ENCODE measurements at places on chromosomes 12 and 14.

DNA sequence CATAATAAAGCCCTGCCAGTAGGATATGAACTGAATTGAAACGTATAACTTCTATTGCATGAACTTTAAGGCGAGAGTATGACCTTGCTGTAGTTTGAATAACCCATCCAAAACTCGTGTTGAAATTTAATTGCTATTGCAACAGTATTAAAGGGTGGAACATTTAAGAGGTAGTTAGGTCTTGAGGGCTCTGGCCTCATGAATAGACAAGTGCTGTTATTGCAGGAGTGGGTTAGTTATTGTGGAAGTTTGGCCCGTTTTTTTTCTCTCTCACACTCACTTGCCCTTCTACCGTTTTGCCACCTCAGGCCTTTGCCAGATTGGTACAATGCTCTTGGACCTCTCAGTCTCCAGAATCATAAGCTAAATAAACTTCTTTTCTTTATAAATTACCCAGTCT lies 473.7 kb upstream of the SYT1 start:
- H3K27me3 ChIP-seq: no peaks in the 10 kb centered on the region
- no peaks in the 10 kb centered on the region for H3K36me3 ChIP-seq
- H3K4me1 ChIP-seq: no peaks in the 10 kb centered on the region
- H3K4me3 ChIP-seq: no peak overlapping the region
- no peak overlapping the region for H3K27ac ChIP-seq

GRCh38 chr12:48189331-48190125 lies 6.1 kb downstream of the CCDC184 start:
- H3K4me3 ChIP-seq: no peak overlapping the region
- H3K27me3 ChIP-seq: peaks cover 41% of the 10 kb centered on the region
- DNase-seq: peak; percentile 100
- H3K27ac ChIP-seq: no peak overlapping the region
- no peaks in the 10 kb centered on the region for H3K36me3 ChIP-seq

GRCh38 chr14:87873741-87874140 lies 119.2 kb downstream of the GALC start:
- H3K27me3 ChIP-seq: no peaks in the 10 kb centered on the region
- H3K27ac ChIP-seq: no peak overlapping the region
- H3K36me3 ChIP-seq: no peaks in the 10 kb centered on the region
- no peak for DNase-seq

DNA sequence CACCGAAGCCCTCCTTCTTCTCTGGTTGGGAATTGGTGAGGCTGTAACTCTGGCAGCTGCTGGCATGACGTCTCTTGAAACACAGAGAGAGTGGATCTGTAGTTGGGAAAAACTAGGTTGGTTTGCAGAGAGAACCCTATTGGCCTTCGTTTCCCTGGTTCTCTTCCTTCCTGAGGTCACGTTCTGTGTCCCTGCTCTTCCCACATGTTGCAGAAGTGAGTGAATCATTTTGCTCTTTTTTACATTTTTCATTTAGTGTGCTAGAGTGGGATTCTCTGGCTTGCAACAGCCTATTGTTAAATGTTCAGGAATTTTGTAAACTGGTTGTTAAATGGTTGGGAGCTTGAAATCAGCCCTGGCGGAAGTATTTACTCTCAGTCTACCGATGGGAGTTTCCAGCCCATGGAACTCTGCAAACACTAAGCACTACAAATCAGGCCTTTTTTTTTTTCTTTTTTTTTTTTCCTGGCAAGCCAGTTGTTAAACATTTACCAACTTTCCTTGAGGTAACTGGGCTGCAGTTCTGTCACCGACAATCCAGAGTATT lies 26.8 kb upstream of the CKAP4 start:
- no peak overlapping the region for H3K4me3 ChIP-seq
- H3K27ac ChIP-seq: no peak overlapping the region
- no peaks in the 10 kb centered on the region for H3K27me3 ChIP-seq
- DNase-seq: no peak

- H3K36me3 ChIP-seq: no peaks in the 10 kb centered on the region
- no peak for DNase-seq
- no peak overlapping the region for H3K27ac ChIP-seq
- H3K27me3 ChIP-seq: no peaks in the 10 kb centered on the region
Observed at GRCh38 chr14:89491711-89492381, 74.8 kb upstream of the FOXN3 start.

DNA sequence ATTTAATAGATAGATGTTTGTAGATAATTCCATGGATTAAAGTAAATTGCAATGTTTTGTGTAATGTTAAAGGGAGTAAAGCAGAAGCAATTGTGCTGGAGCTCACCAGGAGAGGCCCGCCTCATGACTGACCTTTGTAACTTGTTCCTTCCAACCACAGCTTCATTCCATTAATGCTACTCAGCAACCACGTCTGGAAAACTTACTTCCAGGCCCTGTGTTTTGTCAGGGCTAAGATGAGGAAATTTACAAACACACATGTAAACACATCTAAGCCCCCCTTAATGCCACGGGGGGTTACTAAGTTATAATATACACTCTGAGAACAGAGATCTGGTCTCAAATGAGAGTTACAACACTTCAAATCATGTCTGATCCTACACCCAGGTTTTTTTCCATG lies 12.4 kb downstream of the LUM start:
- H3K4me1 ChIP-seq: peaks cover 48% of the 10 kb centered on the region
- peak overlapping the region; percentile 78 for H3K27ac ChIP-seq
- peaks cover 30% of the 10 kb centered on the region for H3K36me3 ChIP-seq
- peak; percentile 100 for DNase-seq

DNA sequence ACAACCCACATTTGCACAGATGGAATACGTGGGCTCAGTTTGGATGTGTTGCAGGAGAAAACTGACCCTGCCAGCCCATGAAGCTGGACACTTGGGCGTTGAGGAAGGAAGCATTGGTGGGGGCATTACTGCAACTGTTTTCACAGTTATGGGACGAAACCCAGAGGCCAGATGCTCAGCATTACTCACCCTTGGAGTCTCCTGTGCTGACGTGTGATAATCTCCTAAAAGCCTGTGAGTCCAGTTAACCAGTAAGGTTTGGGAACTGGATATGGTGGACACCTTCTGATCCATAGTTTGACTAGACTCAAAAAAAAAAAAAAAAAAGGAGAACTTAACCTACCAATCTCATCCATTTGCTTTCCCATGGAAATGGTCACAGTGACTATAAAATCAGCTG lies 52.8 kb upstream of the EGLN3 start:
- H3K4me1 ChIP-seq: no peaks in the 10 kb centered on the region
- no peak overlapping the region for H3K4me3 ChIP-seq
- H3K27ac ChIP-seq: no peak overlapping the region
- H3K36me3 ChIP-seq: no peaks in the 10 kb centered on the region
- DNase-seq: no peak

DNA sequence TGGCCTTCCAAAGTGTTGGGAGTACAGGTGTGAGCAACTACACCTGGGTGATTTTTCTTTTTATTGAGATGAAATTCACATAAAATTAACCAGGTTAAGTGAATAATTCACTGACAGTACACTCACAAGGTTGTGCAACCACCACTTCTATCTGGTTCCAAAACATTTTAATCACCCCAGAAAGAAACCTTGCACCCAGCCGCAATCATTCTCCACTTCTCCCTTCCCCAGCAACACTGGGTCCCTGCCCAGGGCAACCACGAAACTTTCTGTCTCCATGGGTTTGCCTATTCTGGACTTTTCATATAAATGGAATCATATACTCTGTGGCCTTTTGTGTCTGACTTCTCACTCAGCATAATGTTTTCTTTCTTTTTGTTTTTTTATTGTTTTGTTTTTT lies 26.3 kb upstream of the MLXIP start:
- DNase-seq: no peak
- H3K4me1 ChIP-seq: peaks cover 13% of the 10 kb centered on the region
- no peaks in the 10 kb centered on the region for H3K27me3 ChIP-seq
- peaks cover 9% of the 10 kb centered on the region for H3K36me3 ChIP-seq
- no peak overlapping the region for H3K4me3 ChIP-seq
- H3K27ac ChIP-seq: no peak overlapping the region

- no peaks in the 10 kb centered on the region for H3K4me1 ChIP-seq
- no peak overlapping the region for H3K4me3 ChIP-seq
- no peak overlapping the region for H3K27ac ChIP-seq
Observed at GRCh38 chr12:95522692-95523091, 28.6 kb downstream of the USP44 start.

GRCh38 chr14:71150737-71151136 lies 243.5 kb downstream of the PCNX1 start:
- H3K27me3 ChIP-seq: no peaks in the 10 kb centered on the region
- H3K4me1 ChIP-seq: no peaks in the 10 kb centered on the region
- H3K36me3 ChIP-seq: no peaks in the 10 kb centered on the region
- no peak overlapping the region for H3K4me3 ChIP-seq

DNA sequence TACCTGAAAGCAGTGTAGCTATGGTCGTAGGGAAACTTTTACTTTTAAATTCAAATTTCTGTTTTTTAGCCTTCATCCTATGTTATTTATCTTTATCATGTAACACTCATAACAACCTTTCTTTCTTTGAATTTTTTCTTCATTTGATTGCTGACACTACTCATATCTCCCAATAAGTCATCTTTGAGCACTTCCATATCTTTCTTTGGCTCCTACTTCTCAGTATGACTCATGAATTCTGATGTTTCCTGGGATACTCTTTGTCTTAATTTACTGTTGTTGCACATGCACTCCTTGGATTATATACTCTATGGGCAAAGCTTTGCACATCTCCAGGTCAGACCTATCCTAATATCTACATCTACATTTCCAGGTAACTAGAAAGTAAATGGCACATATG lies 18.1 kb upstream of the IAPP start:
- no peaks in the 10 kb centered on the region for H3K27me3 ChIP-seq
- no peaks in the 10 kb centered on the region for H3K4me1 ChIP-seq
- H3K36me3 ChIP-seq: no peaks in the 10 kb centered on the region
- no peak for DNase-seq

DNA sequence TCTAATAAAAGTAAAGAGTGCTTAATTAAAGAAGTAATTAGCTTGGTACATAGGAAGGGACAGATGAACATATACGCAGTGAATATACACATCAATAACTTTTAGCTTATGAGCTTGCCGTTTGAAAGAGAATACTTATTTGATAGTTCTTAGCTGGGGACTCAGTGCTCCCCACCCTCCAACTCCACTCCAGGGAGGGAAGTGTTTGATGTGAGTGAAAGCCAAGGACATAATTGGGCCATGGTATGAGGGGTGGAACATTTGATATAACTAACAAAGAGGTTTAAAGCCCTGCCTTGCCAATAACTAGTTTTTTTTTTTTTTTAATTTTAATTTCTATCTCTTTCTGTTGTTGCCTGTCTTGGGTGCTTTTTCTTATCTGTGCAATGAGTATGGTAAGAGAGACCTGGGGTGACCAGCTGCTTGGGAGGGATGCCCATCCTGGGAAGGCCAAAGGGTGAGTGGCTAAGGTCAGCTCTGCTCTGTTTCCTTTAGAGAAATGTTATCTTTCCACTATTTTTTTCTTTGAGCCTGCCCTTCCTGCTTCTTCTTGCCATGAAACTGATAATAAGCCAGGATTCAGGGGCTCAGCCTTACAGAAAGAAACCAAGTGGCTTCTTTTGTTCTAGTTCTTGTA lies 132.8 kb upstream of the CPSF6 start:
- DNase-seq: no peak
- H3K4me1 ChIP-seq: peaks cover 1% of the 10 kb centered on the region
- H3K4me3 ChIP-seq: no peak overlapping the region
- no peaks in the 10 kb centered on the region for H3K36me3 ChIP-seq
- no peak overlapping the region for H3K27ac ChIP-seq

DNA sequence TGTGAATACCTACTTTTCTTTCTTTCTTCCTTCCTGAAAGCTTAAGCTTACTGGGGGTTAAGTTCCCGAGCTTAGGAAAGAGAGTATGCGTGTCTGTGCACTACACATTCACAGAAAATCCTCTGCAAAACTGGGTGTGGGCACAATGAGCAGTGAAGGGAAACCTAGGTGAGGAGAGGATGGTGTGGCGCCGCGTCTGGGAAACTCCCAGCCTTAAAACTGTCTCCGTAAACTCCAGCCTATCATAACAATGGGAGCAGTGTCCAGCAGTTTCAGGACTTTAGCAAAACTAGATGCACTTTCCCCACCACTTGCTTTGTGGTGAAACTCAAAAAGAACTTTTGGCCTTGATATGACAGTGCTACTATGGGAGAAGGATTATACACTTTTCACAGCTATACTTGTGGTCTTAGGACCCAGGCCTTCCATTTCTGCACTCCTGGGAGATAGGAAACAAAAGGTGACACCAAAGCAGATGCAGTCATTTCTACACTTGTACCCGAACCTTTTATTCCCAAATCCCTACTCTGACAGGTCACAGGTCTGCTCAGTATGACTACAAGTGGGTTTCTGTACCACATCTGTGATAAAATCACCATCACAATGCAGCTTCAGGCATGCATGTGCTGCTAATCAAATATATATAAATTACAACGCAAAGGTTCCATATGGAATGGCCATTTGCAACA lies 10.4 kb downstream of the AKAP5 start:
- H3K4me1 ChIP-seq: no peaks in the 10 kb centered on the region
- peaks cover 3% of the 10 kb centered on the region for H3K36me3 ChIP-seq

Measured in SJSA1 (cell line).